ENCODE measurements at places on chromosomes 5 and 9. TPM values are rescaled to one million over a fixed set of nuclear protein-coding genes. Genes with fewer than 3 reads are reported as not detected.

The URM1 gene
- polyA plus RNA-seq: 95.7 TPM

- no peak for DNase-seq
Observed at GRCh38 chr5:168859471-168859870, 280.3 kb upstream of the PANK3 start.

- DNase-seq: no peak
Observed at GRCh38 chr9:114056527-114056926, 21.6 kb downstream of the AMBP start.

The SGCD gene
- polyA plus RNA-seq: 26.7 TPM

DNA sequence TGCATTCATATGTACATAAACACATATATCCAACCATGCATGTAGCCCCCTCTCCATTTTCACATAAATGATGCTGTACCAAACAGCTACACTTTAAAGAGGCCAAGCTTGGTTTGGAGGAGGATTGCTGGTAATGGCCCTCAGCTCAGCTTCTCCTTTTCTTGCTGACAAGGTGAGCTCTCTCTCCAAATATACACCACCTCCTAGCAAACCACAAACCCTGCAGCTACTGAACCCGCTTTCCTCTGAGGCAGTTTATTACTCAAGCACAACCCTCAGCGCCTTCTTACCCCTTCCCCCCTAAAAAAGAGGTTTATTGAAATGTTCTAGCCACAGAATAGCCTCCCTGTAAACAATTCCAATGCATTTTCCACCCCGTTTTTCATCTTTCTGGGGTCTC is 54.0 kb downstream of the ALG2 start:
- DNase-seq: no peak

DNA sequence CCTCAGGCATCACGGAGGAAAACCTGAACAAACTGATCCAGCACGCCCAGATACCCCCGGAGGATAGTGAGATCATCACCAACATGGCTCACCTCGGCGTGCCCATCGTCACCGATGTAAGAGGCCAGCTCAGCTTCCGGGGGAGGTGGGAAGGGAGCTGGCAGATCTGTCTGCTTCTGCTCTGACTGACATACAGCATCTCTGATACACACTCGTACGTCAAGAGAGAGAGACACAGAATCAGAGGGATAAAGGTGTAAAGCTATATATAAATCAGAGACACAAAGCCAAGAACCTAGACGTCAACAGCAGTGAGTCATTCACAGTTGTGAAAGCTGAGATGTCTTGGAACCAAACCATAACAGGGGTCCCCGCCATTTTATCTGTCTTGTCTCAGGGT is 30.1 kb upstream of the CFAP157 start:
- DNase-seq: no peak

- no peak for DNase-seq
Observed at GRCh38 chr5:33423018-33423630, 17.6 kb upstream of the TARS1 start.

The SOHLH1 gene
- polyA plus RNA-seq: not detected

GRCh38 chr5:14411216-14411615 is 170.4 kb upstream of the OTULINL start:
- no peak for DNase-seq

The SAPCD2 gene
- 5.1 TPM for polyA plus RNA-seq

DNA sequence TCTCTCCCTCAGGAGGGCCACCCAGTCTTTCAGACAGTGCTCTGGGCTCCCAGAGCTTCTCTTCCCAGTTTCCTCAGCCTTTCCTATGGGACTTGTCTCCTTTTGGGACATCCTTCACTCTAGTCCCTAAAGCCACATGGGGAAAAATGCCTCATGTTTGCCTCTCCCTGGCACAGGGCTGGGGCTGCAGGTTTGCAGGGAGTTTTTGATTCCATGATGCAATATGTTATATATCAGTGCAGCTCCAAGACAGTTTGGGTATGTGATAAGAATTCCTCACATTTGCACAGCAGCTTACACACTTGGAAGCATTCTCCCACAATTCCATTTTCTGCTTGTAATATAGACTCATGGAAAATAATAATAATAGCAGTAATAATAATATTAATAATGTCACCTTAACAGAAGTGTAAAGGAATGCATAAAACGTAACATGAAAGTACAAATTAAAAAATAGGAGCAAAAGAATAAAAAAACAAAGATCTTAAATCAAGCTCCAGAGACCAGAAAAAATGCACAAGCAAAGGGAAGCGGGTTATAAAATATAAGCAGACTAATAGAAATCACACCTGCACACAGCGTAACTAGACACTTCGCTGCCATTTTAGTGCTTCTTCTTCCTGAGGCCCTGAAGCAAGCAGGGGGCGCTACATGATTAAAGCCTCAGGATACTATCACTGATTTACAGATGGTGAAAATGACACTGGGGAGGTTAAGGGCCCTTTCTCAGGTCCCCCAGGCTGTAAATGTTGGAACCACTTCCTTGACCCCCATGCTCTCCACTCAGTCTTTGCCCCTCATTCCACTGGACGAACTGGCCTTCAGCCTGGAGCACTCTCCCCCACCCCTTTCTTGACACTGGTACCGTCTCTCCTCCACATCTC is 70.0 kb upstream of the IL17B start:
- DNase-seq: no peak

The SUSD1 gene
- 17.5 TPM for polyA plus RNA-seq

GRCh38 chr9:326667-327066 is 112.0 kb downstream of the DOCK8 start:
- no peak for DNase-seq

The PCDHA5 gene
- not detected for polyA plus RNA-seq

DNA sequence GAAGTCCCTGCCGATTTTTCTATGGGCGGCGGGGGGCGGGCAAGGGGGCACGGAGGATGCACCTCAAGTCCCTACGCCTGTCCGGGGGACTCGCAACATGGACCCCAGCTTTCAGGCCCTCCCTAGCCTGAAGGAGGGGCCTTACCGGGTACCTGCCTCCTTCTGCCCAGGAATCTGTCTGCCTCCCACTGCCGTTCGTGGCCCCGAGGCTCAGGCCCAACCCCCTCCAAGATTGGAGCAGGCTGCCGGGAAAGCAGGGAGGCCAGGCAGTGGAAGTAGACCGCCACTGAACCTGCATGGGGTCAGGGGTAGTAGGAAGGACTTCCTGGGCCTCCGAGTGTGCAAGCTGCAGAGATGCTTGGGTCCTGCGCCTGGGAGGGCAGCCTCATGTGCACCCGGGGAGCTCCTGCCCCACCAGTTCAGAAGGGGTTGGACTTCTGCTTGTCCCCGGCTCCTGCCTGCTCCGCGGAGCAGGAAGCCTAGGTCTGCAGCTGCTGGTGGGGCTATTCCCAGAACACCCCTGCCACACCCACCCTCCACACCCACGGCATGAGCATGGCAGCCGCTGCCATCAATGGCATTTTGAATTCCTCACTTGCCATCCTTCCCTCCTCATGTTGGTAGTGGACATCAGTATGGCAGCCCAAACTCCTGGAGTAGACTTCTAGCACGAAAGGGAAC is 1312.7 kb upstream of the ACO1 start:
- no peak for DNase-seq

DNA sequence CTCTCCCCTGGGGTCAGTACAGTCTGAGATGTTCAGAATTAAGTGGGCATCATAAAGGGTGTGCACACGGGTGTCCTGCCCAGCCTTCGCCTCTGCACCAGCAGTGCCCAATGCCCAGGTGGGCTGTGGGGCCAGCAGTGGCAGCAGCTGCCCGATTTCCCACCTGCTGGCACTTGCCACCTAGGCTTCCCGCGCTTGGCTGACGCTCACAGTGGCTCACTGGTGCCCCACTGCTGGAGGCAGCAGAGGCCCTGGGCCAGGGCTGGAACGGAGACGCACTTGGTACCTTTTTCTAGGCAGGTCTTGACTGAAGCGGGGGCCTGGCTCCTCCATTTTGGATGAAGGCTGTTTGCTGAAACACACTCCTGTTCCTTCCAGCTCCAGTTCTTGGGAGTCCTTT is 17.0 kb downstream of the MRNIP start:
- DNase-seq: no peak

The IFNB1 gene
- polyA plus RNA-seq: not detected

GRCh38 chr5:80622756-80623155 is 31.7 kb upstream of the MSH3 start:
- DNase-seq: no peak

DNA sequence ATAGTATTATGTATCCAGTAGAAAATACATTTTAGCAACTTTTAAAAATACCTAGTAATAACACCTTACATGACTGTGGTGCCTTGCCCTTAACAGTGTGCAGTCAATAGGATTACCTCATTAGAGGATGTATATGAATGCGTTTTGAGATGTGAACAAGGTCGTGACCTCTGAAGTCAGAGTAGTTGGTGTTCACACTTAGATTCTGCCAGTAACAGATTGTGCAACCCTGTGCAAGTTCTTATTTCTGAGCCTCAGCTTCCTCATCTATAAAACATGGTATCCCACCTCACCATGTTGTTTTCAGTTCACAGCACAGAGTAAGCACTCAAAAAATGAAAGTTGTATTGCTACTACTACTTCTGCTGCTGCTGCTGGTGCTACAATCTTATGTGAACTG is 347.3 kb downstream of the KDM4C start:
- DNase-seq: no peak

- DNase-seq: no peak
Observed at GRCh38 chr5:56412601-56413379, 179.7 kb upstream of the ANKRD55 start.

DNA sequence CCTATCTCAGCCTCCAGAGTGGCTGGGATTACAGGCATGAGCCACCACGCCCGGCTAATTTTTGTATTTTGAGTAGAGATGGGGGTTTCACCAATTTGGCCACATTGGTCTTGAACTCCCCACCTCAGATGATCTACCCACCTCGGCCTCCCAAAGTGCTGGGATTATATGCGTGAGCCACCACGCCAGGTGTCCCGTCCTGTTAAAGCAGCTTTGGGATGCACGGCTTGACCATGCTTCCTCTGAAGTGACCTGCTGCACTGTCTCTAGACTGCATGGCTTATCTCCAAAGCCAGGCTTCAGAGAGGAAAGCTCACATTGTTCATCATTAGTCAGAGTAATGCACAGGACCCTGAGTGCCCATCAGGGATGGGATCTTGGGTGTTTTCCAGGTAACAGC is 45.4 kb downstream of the SEMA4D start:
- DNase-seq: no peak

The IFNA21 gene
- polyA plus RNA-seq: not detected

- no peak for DNase-seq
Observed at GRCh38 chr5:142486020-142486419, 161.2 kb upstream of the SPRY4 start.

- DNase-seq: no peak
Observed at GRCh38 chr5:171705036-171705435, 80.6 kb upstream of the SMIM23 start.

GRCh38 chr5:98769959-98770208 is 3.6 kb upstream of the RGMB start:
- DNase-seq: no peak

DNA sequence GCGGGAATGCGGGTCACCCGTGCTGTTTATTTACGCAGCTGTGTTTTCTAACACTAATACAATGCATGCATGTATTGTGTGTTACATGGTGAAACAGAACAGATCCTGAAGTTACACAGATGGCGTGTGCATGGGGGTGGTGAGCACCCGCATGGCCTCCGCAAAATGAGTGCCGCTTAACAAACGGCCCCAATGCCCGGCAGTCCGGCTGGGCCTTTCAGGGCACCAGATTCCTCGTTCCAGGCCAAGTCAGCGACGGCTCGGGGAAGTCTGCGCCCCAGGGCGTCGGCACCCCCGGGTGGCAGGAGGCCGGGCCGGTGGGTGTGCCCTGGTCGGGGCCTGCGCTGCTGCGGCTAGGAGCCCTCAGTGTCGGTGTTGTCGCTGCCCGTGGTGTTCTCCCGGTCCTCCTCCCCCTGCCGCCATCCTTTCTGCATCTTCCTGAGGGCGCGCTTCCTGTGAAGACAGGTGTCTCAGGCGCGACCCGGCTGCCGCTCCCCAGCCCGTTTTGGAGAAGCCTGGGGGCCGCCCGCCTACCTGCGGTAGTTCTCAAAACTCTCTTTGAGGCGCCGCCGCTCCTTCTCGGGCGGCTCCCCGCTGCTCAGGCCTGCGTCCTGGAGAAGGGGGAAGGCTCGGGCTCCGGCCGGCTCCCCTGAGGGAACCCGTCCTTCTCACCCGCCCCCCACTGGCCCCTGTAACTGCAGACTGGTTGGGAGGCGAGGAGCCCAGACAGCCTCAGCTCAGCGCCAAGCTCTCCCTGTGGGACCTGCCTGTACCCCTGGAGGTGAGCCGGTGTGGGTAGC is 605 bp upstream of the DNLZ start:
- no peak for DNase-seq

The FCN2 gene
- not detected for polyA plus RNA-seq

DNA sequence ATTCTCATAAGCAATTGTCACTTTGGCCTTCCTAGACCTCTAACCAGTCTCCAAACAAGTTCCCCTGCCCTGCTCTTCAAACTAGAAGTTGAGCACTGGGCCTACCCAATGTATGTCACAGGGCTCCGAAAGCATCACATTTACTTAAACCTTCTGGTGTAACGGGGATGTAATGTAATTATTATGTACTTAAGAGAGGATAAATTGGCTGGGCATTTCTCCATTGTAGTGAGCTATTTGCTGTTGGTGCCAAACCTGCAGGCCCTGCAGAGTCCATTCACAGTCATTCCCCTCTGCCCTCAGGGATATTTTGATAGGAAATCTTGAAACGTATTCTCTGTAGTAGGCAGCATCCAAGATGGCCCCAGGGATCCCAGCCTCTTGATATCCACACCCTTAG is 64.2 kb upstream of the GNE start:
- no peak for DNase-seq

DNA sequence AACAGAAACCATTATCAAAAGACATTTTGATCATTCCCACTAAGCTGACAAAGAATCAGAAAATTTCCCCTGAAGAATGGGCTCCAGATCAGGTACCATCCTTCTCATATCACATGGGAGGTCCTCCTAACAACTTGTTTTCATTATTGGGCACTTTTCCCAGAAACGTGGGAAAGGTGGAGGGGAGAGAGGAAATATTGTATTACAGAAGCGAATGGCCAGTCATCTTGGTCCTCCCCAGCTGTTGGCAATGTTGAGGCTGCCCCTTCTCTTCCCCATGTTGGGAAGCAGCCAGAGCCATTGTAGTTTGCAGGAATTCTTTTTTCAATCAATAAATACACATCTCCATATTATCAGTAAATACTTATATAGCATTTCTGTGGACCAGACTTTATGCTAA is 126.2 kb upstream of the ZNF608 start:
- no peak for DNase-seq

- no peak for DNase-seq
Observed at GRCh38 chr5:73311291-73312110, 137.1 kb downstream of the FOXD1 start.

- DNase-seq: no peak
Observed at GRCh38 chr9:11962327-11962726, 730.9 kb upstream of the TYRP1 start.
